ENCODE measurements at places on chromosomes 2 and 18.

DNA sequence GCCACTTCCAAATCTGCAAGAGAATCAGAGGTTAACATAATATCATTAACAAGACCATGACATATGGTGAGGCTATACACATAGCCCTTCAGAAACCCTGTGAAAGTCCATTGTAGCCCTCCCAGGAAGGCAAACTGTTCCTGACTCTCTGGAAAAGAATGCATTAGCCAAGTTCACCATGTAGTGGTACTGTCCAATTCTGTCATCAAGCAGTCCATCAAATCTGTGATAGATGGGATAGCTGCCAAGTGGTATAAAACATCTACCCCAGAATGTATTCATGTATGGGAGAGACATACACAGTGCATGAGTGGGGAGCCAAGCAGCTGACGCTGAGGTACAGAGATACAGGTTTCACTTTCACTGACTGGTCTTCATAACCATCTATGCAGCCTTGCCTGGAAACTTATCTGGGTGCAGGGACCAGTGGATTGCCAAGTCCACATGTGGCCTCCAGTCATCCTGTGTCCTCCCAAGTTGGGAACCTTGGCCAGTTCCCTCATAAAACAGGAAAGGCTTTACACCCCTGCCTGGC is 281.1 kb downstream of the MBD2 start:
- no peak for DNase-seq

DNA sequence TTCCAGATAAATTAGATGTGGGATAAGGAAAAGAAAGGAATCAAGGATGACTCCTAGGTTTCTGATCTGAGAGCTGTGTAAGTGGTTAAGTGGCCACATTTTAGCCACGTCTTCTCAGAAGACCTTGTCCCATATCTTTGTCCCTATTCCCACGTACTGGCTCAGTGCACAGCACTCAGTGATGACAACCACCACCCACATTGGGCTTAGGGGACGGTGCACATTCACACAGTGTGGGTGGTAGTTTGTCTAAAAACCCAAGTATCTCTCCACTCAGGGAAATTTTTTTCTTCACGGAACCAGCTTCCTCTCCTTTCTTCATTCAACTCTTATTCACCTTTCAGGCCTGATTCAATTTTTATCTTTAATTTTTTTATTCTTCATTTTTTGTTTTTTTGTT is 30.6 kb upstream of the GCC2 start:
- DNase-seq = no peak

DNA sequence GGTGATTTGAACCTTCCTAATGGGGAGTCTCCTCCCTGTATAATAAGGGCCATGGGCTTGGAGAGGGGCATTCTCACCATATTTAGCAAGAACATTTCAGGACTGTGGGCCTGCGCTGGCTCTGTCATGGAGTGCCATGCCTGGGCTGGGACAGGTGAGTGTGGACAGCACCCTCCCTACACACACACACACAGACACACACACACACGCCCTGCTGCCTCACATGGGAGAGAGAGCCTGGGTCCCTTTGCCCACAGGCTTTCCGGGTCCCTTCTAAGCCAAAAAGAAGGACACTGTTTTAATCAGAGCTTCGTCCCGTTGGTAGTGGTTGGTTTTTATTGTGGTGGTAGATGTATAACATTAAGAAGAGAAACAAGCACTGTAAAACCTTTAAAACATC is 31.4 kb upstream of the TMEM87B start:
- DNase-seq = no peak

GRCh38 chr18:56246916-56247315 is 391.5 kb downstream of the TXNL1 start:
- DNase-seq = no peak

DNA sequence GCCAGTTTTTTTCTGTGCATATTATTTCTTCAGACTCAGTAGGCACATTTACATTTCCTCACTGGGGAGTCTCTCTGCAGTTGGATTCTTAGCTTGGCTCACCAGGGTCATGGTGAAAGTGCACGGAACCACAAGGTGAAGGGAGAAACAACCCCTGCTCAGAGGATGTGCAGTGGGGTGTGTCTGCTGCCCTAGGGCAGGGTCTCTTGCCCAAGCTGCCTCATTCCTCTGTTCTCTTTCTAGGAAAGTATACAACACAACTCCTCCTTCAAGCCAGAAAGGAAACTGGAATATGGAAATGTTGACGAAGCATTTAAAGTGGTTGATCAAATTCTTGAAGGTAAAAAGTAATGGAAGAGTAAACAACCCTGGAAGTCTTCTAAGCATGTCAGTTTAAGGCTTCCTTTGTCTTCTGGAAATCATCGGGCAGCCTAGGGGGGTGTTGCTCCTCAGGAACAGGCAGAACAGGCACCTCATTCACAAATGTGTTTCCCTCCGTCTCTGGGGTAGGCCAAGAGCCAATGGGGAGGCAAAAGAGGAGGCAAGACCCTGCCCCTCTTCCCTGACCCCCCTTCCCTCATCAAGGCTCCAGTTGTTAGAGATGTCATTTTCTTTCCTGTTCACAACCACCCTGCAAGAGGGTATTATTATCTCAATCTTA is 41.4 kb downstream of the AOX1 start:
- no peak for DNase-seq

GRCh38 chr2:70947556-70948184 is 12.0 kb downstream of the ATP6V1B1 start:
- DNase-seq = no peak

DNA sequence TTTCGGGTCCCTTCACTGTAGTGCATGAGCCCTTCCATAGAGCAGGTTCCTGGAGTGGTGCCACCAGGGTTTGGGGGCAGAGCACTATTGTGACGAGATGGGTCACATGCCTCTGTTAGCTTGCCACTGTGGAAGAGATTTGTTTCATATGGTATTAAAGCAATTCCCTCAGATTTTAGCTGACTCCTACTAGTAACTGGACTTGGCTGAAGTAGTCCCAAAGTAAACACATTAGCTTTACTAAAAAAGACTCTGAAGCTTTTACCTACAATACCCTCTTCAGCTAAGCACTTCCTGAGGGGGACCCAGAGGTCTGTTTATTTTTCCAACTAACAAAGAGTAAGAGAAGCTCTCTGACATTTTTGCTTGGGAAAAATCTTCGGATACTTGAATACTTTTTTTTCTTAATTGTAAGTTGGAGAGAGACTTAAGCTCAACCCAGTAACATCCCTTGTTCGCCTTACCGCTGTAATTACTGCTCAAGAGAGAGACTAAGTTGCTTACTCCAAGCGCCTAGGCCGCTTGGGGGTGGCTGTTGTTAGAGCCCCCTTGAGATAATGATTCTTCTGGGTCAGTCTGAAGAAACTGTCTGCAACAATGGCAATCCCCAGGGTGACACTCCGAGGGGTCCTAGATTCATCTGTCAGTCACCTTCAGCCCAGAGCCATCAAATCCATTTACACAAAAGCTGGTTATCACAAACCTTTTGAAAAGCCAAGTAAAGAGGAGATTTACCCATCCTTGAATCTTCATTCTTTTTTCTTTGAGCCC is 177.4 kb downstream of the FIGN start:
- no peak for DNase-seq

- DNase-seq = no peak
Observed at GRCh38 chr2:130300258-130300969, 42.3 kb upstream of the IMP4 start.

DNA sequence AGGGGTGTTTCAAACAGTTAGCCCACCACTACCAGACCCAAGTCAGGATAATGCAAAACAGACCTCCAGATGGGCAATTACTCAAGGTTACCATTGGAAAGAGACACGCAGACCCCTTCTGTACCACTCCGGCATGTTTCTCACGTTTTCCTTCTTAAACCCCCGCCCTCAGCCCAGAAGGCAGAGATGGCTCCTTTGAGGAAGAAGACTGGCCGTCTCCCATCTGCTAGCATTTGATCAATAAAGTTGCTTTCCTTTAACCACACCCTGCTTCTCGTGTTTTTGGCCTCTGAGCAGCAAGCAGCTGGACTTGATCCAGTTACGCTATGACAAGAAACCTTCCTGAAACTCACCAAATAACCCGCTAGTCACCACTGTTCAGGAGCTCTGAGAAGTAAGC is 1012.4 kb upstream of the GYPC start:
- no peak for DNase-seq

DNA sequence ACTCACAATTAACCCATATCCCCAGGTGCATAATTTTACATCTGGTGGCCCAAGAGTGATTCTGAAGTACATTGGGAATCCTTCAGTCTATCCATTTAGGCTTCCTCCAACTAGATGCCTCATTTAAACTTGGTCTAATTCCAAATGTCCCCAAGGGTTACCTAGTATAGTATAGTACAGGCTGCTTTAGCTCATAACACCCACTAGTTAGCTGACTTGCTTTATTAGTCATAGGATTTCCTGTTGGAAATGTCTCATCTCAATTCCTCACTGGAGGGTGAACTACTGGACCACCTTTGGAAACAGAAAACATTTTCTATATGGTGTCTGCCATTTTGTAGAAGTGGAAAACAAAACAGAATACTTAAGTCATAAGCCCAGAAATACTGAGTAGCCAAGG is 202.5 kb upstream of the SESTD1 start:
- DNase-seq = no peak

DNA sequence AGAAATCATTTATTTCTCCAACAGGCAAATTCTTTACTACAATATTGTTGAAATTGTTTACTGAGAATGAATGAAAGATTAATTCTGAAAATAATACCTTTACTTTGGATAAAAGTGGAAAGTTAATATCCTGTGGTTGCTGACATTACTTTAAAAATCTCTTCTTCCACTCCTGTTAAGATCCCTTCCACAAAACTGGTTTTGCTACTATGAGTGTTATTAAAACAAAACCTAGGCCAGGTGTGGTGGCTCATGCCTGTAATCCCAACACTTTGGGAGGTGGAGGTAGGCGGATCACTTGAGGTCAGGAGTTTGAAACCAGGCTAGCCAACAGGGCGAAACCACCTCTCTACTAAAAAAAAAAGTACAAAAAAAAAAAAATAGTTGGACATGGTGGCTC is 123.9 kb upstream of the CCDC150 start:
- no peak for DNase-seq

DNA sequence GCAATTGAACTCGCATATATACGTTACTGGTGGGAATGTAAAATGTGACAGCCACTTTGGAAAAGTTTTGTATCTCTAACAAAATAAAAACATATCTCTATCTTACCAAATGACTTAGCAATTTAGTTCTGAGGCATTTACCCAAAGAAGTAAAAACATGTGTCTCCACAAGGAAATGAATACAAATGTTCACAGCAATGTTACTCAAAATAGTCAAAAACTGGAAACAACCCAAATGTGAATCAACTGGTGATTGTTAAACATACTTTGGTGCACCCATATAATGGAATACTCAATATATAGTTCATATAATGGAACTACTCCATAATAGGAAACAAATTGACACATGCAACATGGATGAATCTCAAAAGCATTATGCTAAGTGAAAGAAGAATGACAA is 70.4 kb upstream of the DNER start:
- no peak for DNase-seq

DNA sequence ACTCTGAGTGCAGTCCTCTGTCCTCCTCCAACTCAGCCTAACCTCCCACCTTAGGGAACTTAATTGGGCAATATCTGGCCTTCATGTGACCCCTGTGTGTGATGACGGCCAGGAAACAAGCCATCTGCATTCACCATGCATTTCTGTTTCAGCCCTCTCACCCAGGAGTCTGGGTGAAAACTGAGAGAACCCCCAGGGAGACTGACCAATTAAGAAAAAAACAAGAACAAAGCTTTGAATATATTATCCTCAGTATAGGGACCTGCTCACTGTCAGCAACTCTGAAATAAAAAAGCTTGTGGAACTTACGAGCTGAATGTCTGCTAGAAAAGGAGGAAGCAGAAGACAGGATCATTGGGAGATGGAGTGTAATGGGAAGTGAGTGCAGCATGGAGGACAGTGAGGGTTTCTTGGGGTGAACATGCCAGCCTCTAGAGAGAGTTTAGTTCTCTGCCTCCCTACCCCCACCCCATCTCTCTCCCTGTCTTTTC is 9.5 kb downstream of the MAPRE2 start:
- no peak for DNase-seq

DNA sequence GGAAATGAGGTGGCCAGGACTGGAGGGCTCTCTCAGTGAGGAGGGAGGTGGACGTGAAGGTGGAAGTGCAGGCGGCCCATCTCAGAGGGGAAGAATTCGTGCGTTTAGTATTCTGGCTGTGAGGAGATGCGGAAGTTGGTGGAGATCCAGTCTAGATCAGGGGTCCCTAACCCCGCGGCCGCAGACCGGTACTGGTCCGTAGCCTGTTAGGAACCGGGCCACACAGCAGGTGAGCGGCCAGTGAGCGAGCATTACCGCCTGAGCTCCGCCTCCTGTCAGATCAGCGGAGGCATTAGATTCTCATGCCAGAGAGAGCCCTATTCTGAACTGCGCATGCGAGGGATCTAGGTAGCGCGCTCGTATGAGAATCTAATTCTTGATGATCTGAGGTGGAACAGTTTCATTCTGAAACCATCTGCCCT is 1.6 kb upstream of the FHOD3 start:
- no peak for DNase-seq

DNA sequence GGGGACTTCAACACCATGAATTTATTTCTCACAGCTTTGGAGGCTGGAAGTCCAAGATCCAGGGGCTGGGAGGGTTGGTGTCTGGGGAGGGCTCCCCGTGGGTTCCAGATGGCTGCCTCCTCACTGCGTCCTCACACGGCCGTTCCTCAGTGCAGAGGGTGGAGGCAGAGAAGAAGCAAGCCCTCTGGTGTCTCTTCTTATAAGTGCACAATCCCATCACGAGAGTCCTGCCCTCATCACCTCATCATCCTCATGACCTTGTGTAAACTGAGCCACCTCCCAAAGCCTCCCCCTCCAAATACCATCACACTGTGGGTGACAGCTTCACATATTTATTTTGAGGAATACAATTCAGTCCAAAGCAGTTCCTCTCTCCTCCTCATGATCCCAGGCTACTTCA is 26.3 kb downstream of the TMEM163 start:
- no peak for DNase-seq

DNA sequence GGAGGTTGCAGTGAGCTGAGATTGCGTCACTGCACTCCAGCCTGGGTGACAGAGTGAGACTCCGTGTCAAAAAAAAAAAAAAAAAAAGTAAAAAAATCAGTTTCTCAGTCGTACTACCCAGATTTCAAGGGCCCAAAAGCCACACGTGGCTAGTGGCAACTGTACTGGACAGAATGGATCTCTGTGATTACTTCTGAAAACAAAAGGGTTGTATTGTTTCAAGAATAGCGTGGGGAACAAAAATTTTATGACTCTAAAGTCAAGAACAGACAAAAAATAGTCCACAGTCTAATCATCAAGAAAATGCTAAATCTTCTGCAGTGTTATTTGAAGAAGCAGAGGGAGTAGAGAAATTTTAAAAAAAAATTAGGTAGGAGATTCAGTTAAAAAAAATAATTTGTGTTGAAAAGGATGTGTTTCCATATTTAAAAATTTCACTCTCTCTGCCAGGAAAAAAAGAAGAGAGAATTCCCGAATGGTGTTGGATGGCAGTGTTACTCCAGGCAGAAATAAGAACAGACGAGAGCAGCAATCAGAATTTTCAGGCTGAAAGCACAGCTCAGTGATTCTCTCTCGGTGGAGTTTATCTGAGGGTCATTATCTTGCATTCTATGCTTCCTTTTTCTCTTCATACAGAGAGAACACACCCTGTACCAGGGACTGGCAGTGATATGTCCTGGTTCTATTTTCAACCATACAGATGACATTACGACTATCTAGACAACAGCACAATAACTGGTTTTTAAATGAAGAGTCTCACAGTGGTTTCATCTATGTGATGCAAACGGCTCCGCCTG is 61.8 kb downstream of the CABYR start:
- no peak for DNase-seq

- DNase-seq = no peak
Observed at GRCh38 chr2:122856696-122857095, 1101.2 kb downstream of the TSN start.

Data from NCI-H1417 treated with DMSO at 0.1 percent for 48 hours (cell line).